ENCODE measurements at places on chromosomes 16 and 17.

- DNase-seq: no peak
Measured at GRCh38 chr17:59675231-59675630, 32.0 kb downstream of the PTRH2 start.

- DNase-seq: no peak
Measured at GRCh38 chr17:71380535-71380934, 740.3 kb upstream of the SOX9 start.

DNA sequence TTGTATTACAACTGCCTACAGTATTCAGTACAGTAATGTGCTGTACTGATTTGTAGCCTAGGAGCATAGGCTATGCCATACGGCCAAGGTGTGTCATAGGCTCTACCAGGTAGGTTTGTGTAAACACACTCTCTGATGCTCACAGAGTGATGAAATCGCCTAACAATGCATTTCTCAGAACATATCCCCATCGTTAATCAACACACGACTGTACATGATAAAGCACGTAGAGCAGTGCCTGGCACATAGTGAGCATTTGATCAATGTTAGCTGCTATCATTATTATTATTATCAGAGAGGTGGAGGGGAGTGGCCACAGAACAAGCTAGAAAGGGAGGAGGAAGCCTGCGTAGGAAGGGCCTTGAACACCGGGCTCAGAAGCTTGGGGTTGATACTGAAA is 81.1 kb upstream of the LHX1 start:
- no peak for DNase-seq

DNA sequence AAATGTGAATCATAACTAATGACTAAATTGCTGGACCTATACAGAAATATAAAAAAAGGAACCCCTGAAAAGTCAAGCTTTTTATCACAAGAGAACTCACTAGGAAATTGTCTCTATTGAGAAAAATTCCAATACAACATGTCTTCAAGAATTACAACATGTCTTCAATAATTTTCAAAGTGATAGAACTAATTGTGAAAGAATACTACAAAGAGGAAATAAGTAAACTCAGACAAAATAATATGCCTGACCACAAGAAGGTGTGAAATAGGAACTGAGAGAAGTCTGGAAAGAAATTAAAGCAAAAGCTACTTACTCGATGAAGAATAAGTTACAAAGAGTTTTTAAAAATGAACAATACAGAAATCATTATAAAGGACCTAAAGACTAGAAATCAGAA is 29.9 kb upstream of the OR1G1 start:
- no peak for DNase-seq

GRCh38 chr16:59514651-59515050 is 780.5 kb upstream of the GOT2 start:
- DNase-seq: no peak

DNA sequence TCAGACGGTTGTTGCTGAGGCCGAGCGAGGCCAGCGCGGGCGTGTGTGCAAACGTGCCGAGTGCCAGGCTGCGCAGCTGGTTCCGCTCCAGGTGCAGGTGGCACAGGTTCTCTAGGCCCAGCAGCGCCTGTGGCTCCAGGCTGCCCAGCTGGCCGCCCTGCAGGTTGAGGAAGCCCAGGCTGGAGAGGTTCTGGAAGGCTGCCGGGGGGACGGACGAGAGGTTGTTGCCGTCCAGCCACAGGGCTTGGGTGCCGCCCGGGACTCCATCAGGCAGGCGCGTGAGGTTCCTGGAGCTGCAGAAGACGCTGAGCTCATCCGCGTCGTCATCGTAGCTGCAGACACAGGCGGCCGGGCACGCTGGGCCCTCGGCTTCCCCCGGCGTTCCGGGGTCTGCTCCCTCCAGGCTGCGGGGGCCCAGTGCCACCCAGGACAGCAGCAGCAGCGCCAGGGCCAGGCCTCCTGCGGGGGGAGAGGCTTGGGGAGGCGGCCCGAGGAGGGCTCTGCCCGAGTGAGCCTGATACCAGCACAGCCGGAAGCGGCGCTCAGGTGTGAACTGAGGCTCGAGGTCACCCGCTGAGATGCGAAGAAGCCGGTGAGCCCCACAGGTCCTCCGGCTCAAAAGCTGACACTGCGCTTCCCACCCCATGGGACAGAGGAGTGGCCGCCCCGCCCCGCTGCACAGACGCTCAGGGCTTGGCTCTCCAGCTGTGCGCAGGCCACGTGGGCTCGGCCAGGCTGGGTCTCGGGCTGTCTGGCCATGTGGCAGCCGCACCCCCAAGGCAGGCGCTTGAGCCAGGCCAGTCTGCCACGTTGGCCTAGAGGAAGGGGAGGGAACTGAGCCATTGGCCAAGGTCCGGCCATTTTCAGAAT is 1.3 kb downstream of the IGFALS start:
- DNase-seq: no peak

DNA sequence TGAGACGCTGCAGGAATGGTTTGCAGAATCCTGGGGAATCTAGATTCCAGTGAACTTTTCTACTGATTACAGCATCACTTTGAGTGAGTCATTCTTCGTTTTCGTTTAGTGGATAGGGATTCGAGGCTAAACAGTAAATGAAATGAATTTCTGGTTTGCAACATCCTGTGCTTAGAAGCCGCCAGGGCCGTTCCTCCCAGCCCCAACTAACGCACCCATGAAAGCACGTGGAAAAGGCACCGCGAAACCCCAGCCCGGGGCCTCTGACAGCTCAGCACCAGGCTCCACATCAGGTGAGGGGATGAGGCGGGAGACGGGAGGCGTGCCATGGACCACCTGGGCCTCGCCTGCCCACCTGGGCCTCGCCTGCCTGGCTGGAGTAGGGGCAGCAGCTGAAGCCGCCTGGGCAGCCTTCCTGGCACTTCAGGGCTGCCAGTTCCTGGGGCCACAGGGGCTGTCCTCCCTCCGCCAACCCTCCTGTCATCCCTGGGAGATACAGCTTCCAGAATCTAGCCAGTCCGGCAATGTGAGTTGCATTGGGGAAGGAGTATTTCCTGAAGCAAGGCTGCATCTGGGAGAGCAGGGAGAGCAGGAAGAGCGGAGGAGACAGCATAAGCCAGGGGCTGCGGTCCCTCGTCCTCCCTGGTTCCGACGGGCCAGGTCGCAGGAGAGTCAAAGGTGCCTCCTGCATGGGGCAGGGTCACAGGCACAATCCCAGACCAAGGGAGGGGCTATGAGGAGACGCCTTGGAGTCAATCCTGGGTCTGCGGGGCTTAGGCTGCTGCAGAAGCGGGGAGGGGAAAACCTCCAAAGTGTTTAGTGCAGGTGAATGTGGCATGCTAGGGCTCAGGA is 78.4 kb downstream of the RPH3AL start:
- no peak for DNase-seq

DNA sequence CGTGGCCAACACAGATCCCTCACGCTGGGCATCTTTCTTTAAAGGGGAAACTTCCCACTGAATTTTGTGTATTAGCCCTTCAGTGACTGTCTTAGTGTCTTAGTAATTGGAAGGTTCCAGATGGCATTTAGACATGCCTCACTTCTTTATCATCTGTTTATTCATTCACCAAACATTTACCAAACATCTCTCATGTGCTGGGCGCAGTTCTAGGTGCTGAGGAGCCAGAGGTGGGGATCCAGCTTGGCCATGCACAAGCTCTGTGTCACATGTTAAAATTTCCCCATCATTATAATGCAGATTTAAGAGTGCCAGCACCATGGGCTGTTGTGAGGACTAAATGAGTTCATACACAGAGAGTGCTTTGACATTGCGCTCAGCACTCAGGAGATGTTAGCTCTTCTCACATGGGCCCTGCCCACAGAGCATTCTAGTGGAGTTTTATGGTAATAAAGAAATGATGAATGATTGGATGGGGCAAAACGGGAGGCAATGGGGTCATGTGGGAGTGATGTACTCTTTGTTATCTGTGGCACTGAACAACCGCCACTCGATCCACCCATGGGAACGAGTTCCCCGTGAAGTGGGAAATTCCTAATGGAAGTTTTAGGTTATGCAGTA is 119.7 kb downstream of the SNX29 start:
- no peak for DNase-seq

DNA sequence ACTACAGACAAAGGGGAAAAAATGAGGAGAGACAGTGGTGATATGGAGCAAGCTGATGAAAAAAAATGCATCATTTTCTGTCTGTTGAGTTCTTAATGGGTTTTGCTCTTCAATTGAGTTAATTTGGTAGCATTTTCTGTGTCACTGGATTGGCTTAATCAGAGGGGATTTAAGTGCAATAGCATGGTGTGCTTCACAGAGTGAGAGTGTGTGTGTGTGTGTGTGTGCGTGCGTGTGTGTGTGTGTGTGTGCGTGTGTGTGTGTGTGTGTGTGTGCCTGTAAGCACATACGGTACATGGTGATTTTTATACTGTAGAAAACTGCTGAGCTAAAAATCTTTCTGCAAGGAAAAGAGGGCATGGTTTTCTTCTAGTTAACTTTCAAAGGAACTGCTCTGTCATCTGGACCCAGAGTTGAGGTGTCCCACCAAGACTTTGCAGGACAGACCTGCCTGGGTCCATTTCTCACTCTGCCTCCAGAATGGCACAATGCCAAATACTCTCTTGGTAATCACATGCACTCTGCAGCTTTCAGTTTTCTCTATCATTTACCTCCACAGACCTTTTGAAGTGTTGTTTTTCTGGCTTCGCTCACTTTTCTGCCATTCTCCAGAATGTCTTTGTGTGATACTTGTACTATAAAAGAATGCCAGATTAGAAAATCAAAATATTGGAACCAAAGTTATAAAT is 952.6 kb upstream of the SOX9 start:
- no peak for DNase-seq

DNA sequence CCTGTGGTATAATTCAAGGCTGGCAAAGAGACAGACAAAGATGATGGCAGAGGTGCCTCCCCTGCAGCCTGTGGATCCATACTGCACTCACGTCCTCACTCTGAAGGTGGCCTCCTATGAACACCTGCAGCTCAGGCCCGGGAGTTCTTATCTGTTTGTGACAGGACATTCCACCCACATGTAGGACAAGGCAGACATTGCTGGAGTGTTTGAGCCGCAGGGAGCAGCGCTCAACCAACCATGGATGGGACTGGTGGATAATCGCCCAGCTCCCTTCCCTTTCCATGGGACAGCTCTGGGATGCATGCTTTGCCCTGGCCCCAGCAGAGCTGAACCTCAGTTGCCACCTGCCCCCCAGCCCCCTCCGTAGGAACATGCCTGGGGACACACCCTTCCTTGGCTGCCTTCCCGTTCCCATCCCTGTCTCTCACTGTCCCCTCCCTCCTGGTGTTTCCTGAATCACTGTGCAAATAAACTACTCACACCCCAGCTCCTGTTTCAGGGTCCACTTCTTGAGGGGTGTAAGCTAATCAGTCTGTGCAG is 22.2 kb downstream of the ITPRIPL2 start:
- no peak for DNase-seq

- no peak for DNase-seq
Measured at GRCh38 chr17:2844416-2844815, 48.2 kb downstream of the RAP1GAP2 start.

- DNase-seq: no peak
Measured at GRCh38 chr17:12395733-12396354, 269.8 kb upstream of the MYOCD start.

DNA sequence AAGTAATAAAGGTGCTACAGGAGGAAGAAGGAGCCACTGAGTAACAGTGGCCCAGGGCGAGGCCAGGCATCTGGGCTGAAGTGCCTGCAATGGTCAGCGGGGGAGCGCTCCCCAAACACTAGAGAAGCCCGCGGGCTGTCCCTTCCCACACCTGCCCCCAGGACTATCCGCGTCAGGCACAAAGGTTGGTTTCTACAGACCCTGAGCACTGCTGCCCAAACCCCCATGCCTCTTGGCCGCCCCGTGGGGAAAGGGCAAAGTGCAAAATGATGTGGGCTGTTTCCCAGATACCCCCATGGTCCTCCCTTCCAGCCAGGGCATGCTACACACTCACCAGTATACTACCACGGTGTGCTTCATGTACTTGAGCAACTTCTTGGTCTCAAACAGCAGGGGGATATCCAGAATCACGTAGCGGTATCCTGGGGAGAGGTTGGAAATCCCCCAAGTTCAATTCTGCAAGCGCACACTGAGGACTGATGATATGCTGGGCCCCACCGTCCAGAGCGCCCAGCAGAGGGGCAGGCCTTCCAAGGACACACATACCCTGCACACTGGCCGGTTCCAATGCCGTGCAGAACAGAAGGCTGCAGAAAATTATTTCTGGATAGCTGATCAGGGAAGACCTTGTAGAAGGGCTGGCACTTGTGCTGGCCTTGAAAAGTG is 21.5 kb downstream of the DCAKD start:
- DNase-seq: no peak

- no peak for DNase-seq
Measured at GRCh38 chr17:10713318-10713717, 15.9 kb downstream of the ADPRM start.

DNA sequence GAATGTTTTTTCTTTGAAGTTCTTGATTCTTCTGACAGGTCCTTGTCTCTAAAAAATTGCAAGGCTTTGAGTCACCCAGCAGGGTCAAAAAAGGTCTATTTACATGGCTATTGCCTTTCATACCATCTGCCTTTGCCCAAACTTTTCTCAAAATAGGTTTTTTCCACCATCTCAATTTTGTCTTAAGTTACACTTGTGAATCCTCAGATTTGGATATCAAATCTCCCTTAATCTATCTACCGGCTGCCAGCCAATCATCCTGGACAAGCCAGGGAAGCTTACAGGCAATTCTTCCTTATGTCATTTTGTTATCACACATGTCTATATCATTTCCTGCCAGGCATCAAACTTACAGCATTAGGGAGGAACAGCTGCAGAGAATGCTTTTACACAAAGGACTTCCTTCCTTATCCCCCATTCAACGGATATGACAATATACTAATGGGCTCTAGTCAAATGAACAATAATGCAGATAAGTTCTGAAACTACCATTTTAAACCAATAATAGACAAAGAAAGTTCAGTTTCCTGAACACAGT is 104.1 kb upstream of the CORO6 start:
- no peak for DNase-seq

- no peak for DNase-seq
Measured at GRCh38 chr16:54422159-54422558, 135.6 kb upstream of the IRX3 start.

DNA sequence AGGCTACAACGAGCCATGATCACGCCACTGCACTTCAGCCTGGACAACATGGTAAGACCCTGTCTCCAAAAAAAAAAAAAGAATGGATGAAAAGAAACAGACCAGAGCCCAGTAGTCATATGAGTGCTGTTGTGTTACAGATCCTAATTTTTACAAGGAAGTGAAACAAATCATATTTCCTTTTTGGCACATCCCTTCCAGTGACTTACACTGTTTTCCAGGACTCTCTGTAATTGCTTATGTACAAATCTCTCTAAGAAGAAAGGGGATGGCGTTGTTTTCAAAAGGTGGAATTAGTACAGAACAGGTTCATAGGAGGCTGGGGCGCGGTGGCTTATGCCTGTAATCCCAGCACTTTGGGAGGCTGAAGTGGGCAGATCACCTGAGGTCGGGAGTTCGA is 19.8 kb upstream of the ZNF594 start:
- DNase-seq: no peak

Data from nucleus accumbens (tissue), 56 donors.